ENCODE measurements at places on chromosomes 6 and 20.
A peak's percentile ranks its signal among the peaks of the same experiment; 100 is the strongest.

GRCh38 chr6:40634429-40634828, 47.3 kb upstream of the LRFN2 start:
- DNase-seq = no peak

- DNase-seq = peak; percentile 36
Observed at GRCh38 chr6:40845553-40845952, 193.5 kb downstream of the UNC5CL start.

DNA sequence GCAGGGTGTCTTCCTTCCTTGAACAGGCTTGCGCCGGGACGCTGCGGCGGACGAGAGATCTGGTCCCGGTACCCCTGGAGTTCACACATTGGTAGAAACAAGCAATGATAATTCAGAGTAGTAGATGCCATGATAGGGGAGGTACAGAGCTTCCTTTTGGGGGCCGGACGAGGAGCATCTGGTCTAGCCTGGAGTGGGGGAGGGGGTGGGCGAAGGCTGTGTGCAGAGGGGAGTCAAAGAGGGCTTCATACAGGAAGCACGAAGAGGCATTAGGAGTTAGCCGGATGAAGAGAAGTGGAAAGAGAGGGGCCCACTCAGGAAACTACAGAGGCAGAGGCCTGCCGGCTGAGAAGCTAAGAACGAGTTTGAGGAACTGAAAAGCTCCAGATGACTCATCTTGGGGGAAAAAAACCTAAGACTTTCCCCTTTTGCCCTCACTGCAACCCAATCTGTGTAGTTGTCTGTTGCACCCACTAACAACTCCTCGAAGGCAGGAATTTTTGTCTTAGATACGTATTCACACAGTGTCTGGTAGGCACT, 611 bp downstream of the CNPY3 start:
- DNase-seq = peak; percentile 69

GRCh38 chr6:155611742-155612141, 156.1 kb upstream of the NOX3 start:
- no peak for DNase-seq

DNA sequence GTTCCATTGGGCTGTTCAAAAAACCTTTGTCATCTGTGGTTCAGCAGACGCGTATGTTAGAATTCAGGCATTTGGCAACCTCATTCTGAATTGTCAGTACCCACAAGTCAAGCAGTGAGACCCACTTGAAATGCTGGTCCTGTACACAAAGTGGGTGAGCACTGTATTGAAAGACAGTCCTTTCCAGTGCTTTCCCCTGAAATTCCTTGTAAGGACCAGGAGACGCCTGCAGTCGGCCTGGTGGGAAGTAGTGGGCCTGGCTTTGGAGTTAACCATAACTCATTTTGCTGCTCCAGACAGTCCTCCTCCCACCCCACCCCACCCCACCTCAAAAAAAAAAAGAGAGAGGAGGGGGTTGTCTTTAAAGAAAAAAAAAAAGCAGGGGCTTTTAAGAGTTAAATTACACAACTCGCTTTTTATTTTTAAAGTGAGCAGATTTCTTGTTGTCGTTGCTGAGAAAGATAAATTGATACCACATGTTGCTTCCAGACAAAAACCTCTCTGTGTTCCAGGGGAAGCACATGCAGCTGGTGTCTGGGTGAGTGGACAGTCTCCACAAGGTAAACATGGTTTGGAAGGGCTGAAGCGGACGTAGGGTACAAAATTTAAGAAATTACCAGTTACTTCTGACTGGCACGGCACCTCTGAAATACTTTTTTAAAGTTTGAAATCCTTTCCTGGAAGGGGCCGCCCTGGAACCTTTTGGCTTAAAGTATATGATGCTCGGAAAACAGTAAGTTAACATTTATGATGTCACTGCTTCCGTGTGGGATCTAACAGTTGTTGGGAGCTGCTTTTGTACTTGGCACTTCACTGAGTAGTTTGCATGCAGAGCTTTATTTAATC, 95.3 kb downstream of the FOXO3 start:
- DNase-seq = no peak

DNA sequence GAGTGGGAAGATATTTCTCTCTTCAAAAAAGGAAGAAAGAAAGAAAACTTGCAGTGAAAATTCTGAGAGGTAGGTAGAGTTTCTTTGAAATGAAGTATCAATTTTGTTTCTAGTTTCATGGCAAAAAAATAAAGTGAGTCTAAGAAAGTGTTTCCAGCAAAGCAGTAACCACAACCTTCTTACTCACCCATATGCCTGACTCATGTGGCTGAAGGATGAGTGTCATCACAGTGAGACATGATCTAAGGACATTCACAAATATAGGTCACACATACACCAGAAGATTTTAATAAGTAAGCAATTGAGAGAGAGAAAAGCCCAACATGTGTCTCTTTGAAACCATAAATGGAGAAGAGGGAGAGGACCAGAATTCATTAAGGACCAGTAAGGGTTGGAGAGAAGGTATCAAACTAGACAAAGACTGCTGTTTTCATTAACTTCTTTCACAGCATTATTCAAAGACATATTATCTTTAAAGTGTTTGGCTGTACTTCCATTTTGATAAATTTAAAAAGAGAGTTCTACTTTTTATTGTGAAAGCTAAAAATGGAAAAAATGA, 169.5 kb downstream of the FRK start:
- DNase-seq = no peak

DNA sequence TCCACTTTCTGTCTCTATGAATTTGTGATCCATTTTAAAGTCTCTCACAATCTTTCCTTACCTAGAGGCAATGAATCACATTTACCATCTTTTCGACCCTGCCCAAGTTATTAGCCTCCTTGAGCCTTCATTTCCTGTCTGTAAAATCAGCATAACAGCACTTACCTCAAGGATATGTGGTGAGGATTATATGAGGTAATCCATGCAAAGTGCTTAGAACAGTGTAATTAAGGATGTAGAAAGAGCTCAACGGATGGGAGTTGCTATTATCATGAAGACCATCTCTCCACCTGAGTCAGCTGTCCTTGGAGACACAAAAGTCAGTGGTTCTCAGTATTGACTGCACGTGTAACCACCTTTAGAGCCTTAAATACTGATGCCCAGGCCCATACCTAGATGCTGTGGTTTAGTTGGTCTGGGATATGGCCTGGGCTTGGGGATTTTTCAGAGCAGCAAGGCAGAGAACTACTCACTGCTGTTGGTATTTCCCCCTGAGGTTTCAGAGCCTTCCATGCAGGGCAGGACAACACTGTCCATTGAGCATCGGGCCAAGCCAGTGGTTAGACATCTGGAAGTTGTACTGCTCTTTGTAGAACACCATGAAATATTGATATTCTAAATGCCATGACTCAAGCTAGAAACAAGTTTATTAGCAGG, 55.8 kb downstream of the LYRM2 start:
- no peak for DNase-seq

GRCh38 chr20:46230801-46231282, 77.5 kb downstream of the CDH22 start:
- peak; percentile 21 for DNase-seq

DNA sequence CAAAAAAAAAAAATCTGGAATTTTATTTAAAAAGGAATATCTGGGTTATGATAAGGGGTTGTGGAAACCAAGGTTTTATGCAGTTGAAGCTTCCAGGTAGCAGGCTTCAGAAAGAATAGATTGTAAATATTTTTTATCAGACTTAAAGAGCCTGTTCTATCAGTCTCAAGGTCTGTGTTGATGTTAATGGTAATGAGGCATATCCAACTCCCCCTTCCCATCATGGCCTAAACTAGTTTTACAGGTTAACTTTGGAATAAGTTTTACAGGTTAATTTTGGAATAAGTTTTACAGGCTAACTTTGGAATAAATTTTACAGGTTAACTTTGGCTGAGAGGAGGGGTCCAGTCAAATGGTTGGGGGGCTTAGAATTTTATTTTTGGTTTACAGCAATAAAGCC, 92.4 kb downstream of the CD24 start:
- no peak for DNase-seq

DNA sequence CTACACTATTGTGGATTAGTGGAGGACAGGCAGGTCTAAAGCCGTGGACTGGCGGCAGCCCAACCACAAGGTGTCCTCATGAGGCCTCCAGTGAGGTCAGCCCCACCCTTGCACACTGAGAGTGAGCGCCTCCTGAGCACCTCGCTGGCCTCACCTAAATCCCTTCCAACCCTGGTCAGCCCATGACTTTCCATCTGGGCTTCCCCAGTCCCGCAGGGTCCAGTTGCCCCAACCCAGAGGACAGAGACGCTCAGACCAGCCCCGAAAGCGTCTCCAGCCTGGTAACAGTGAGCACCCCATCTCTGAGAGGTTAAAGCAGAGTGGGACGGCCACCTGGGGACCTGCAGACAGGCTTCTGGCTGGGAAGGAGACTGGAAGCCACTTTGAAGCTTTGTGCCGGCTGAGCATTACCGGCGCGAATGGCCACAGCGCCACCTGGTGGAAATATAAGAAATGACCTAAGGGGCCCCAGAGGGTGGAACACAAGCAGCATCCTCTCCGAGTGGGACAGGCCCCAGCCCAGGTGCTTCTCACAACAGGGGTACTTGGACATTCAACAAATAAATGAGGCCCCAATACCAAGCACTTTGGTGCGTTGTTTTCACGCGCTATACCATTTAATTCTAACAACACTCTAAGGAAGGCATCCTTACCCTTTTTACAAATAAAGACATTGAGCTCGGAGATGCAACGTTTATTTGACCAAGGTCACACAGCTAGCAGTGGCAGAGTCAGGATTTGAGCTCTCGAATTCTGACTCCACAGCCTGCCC, 65.7 kb upstream of the TOP1 start:
- peak; percentile 69 for DNase-seq

DNA sequence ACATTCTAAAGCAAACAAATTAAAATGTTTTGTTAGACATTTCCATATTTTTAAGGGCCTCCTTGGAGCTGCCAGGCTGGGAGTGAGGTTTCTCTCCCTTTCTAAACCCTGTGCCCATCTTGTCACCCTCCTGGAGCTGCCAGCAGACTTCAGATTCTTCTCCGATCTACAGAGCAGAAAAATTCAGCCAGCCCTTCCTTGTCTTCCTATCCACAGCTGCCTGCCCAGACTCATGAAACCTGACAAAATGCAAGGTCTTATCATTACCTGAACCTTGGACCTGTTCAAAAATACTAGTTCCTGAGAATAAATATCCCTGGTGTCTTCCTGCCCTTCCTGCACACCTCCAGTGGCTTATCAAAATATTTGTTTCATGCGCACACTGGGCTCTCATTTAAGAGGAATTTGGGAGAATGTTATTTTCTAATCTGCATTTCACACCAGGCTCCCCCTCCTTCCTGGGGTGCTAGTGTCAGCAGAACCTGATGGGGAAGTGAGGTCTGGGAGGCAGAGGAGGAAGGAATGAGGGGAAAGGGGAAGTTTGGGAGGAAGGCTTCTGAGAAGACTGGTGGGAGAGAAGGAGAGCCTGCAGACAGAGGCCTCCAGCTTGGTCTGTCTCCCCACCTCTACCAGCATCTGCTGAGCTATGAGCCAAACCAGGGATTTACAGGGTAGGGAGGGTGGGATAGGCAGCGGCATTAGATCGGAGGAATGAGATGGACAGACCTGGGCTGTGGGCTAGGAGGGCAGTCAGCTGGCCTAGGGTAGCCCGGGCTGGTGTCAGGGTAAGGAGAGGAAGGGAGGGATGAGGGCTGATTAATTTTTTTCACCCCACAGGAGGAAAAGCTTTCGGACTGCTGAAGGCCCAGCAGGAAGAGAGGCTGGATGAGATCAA, at the start of gene AIF1:
TSS of gene AIF1 (plus strand) at position 551 of the 895 bp plus-strand sequence. CDS start at position 647, 96 bp downstream.
- DNase-seq = no peak
